Cortex of kidney (tissue), 1 donor: ENCODE measurements at places on chromosomes 4 and X.

DNA sequence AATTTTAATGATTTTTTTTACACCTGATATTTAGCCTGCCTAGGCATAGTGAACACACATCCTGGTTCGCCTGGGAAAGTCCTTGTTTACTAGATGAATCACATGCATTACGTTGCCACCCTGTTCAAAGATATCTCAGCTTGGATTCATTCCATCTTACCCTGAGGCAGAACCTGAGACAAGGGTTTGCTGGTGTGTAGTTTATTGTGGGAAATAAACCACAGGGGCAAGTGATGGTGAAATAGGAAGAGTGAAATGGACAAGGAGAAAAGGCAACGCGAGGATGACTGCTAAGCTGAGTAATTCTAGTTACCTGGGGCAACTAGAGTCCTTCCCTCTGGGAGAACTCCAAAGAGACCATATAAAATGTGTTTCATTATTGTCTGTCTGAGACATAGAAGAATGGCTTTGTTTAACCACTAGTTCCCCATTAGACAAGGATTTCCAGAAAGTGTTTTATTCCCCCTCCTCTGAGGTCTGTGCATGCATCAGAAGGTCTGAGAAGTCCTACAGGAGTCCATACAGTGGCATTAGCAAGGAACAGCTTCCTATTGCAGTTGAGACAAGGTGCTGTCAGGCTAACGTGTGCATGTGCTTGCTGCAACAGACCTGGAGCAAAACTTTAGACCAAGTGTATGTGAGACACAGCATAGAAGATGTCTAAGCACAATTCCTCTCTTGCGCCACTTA, 797.3 kb upstream of the FRG1 start:
- no peak for DNase-seq

GRCh38 chr4:153008578-153009199, 72.6 kb downstream of the FHDC1 start:
- no peak for DNase-seq

DNA sequence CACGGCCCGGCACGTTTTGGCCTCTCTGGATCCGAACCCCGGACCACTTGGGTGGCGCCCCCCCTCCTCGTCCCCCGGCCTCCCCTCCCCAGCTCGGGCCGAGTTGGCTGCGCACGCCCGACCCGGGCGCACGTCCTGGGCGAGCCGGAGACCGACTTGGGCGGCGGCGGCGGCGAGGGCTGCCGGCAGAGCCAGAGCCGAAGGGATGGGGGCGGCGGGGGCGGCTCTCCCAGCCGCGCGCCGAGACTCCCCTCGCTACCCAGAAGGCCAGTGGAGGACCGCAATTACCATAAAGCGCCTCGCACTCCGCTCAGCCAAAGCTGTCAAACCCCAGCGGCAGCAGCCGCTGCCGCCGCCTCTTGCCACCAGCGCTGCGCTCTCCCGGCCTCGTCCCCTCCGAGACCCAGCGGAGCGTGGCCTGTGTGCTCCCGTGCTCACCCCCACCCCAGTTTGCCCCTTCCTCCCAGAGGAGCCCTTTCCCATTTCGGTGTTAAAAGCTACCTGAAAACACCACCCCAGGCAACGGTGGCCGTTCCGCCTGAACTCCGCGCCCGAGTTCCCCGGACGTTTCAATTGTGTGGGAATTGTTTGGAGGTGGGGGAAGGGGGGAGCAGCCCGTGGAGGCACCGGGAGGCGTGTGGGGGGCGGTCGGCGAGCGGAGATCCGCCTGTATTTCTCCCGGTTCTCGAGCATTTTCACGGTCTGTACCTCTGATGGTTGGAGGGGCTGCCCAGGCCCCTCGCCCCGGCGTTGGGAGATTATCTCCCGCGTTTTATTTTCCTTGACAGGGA, 701 bp upstream of the BCOR start:
- DNase-seq: no peak

DNA sequence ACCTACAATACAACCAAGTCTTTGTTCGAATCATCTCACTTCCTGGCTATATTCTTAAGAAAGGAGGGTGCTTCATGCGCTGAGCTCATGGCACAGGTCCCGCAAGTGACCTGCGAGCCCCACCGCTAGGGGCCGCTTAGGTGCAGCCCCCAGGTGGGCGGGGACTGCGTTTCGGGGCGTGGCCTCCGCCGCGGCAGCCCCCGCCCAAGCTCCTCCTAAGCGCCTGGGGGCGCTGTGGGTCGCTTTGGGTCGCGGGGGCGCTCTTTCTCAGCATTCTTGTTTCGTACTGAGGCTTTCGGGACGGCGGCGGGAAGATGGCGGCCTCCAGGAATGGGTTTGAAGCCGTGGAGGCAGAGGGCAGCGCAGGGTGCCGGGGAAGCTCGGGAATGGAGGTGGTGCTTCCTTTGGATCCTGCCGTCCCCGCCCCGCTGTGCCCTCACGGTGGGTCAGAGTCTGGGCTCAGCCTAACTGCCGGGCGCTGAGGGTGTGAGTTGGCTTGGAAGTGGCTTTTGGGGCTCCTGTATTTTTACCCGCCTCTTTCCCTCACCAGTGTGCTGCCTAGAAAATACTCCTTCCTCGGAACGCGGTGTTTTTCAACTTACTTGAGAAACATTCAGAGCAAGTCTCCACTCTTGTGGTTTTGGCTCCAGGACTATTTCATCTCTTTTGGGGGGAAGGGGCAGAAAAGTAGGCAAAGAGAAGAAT, at the start of gene ZCCHC4:
TSS of gene ZCCHC4 (plus strand) at position 279 of the 705 bp plus-strand sequence. CDS start at position 315, 36 bp downstream.
- peak; percentile 17 for DNase-seq

DNA sequence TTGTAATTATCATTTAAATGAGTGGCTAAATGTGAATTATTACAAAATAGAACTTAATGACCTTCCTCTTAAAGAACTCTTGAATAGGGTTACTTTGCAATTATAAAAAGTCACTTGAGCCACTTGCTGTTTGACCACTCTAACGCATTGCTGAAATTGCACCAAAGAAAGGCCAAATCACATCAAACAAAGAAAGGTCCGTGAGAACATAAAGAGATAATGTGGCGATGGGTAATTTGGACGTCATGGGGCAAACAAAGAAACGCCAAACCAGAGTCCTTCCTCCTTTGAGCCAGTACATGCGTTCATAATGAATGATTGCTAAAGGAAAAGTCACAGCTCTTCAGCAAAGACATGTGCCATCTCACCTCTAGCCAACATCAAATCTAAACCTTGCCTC, 229.8 kb upstream of the STS start:
- DNase-seq: no peak

- DNase-seq: no peak
Observed at GRCh38 chrX:2423282-2423681, 77.5 kb downstream of the DHRSX start.

DNA sequence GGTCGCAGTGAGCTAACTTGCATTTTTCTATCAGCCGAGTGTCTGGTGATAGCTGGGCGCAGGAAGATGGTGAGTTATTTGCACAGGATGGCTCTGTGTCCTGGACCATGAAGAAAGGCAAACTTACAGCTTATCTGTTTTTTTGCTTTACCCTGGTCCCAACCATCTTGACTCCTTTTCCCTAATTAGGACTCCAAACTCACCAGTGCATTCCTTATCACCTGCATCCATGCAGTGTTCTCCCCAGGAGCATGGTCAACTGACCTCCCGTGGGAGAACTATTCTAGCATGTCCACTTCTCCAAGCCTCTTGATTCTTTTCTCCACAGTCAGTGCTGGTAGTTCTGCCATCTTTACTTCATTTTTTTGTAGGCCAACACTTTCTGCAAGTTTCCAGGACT, 68.2 kb upstream of the WWC2 start:
- no peak for DNase-seq

- no peak for DNase-seq
Observed at GRCh38 chr4:143424276-143424675, 87.6 kb downstream of the GAB1 start.

DNA sequence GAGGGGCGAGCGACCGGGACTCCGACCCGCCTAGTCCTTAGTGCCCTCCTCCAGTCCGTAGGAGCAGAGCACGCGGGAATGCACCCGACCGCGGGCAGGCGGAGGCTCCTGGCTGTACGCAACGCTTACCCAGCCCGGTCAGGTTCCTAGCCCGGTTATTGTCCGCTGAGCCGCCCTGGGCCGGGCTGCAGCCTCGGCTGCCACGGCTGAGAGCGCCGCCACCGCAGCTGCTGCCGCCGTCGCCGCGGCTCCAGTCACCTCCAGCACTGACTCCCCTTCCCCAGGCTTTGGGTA, at the start of gene AMER1:
TSS of gene AMER1 (minus strand) at position 268 of the 294 bp plus-strand sequence. CDS start 12,422 bp downstream, outside the sequence.
- no peak for DNase-seq

GRCh38 chr4:54384563-54384962, 155.5 kb downstream of the PDGFRA start:
- DNase-seq: no peak

DNA sequence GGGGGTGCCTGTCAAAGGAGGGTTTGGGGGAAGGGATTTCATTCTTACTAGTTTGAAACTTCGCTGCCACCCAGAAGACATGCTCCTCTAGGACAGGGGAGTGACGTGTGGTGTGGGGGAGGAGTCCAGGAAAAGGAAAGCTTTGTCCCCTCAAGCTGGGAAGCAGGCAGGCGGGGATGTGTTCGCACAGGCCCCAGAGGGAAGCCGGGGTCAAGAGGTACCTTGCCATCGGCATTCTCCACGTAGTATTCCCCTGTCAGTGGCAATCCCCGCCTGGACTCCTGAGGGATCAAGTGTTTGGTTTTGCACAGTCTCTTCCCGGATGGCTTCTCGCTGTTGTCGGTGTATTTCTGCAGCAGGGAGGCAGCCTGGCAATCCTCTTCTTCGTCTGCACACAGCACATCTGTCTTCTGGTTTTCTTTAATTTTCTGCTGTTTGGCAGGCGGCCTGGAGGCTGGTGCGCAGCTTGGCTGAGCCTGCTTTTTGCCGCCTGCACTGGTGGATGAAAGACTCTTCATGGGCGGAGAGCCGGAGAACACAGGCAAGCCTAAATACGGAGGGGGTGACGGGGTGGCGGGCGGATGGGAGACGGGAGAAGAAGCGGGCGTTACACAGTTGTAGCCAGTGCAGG, 35.1 kb downstream of the BCOR start:
- DNase-seq: no peak

- no peak for DNase-seq
Observed at GRCh38 chrX:96978906-96979305, 95.2 kb downstream of the RPA4 start.

GRCh38 chr4:78990938-78991810, 51.9 kb upstream of the PAQR3 start:
- no peak for DNase-seq

GRCh38 chrX:17078031-17078720, 131.7 kb downstream of the REPS2 start:
- DNase-seq: no peak

GRCh38 chrX:112967903-112968302, 127.3 kb upstream of the AMOT start:
- DNase-seq: no peak

DNA sequence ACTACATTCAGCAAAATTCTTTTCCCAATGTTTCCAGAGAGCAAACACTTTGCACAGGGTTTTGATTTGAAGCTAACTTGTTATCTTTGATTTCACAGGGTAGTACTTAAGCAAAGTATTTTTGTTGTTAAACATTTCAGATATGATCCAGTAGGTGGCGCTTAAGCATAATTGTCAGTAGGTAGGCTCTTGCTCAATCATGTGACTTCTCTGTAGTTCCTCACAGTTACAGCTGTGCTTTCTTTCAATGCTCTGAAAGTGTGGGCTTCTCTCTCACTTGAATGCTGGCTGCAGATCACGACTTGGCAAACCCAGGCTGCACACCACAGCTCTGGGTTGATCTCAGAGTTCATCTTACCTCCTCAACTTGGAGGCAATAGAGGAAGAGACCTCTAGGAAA, 1016.5 kb downstream of the SH3BGRL start:
- DNase-seq: no peak

- DNase-seq: no peak
Observed at GRCh38 chr4:113404841-113405240, 355.4 kb downstream of the ANK2 start.

DNA sequence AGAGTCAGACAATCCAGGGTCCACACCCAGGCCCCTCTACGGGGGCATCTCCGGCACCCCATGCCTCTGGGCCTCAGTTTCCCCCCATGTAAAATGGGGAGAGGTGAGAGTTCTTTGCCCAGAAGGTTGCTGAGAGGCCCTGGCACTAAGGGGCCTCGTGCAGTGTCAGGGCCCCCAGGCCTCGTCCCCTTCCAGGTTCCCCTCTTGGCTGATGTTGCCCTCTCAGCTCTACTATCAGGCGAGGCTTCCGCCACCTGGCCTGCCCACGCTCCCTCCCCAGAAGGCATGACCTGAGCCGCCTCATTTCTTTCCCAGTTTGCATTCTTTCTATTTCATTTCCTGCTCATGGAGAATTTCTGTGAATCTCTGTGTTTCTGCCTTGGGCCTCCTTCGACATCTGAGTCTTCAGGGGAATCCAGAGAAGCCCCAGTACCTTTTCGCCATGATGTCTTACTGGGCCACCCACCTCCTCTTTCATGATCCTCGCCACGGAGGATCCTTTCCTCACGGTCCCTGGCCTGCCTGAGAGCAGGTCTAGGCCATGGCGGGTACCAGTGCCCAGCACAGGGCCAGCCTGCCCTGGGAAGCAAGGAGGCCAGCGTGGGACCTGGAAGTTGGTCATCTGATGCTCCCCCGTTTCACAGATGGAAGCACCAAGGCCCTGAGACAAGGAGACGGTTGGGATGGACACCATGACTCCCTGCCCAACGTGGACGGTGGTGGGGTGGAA, 21.9 kb upstream of the MRFAP1 start:
- DNase-seq: no peak

DNA sequence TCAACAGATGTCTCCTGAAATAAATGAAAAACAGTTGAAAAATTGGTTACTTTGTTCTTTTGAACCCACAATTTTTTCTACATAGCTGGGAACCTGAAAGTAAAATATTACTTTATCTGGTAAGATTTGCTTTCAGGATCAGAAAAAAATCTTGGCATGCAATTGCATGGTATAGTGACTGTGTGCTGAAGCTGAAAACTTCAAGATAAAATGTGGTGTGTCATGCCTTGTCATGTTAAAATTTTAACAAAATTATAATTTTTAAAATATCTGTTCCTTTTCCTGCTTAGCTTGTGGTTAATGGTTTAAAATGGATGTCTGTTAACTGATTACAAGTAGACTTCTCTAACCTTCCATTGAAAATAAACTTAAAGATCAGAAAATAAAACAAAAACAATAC, 904.8 kb downstream of the PDHA2 start:
- DNase-seq: no peak

- DNase-seq: no peak
Observed at GRCh38 chr4:99687120-99687519, 29.5 kb upstream of the C4orf54 start.

- no peak for DNase-seq
Observed at GRCh38 chr4:107689912-107690587, 30.0 kb downstream of the PAPSS1 start.

GRCh38 chr4:14168919-14169318, 541.4 kb upstream of the BOD1L1 start:
- DNase-seq: no peak

GRCh38 chrX:53233536-53233935, 8.5 kb upstream of the KDM5C start:
- no peak for DNase-seq

- DNase-seq: no peak
Observed at GRCh38 chr4:38123555-38123954, 163.4 kb downstream of the PTTG2 start.

DNA sequence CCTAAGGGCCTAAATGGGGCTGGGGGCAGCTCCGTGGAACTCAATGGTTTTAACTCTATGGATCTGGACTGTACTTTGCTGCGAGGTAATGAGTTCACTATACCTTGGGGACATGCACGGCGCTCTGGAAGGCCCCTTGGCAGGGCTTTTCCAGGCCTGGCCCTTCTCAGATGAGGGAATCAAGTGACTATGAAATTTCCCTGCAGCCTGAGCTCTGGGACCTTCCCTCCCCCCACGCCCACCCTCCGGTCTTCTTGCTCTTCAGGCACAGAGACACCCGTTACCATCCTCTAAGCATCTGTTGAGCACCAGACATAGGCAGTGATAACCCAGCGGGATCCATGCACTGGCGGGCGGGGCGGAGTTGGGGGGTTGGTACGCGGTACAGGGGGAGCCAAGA, 109.2 kb downstream of the PSAPL1 start:
- DNase-seq: no peak
